ENCODE measurements at places on chromosomes 2 and 18.

DNA sequence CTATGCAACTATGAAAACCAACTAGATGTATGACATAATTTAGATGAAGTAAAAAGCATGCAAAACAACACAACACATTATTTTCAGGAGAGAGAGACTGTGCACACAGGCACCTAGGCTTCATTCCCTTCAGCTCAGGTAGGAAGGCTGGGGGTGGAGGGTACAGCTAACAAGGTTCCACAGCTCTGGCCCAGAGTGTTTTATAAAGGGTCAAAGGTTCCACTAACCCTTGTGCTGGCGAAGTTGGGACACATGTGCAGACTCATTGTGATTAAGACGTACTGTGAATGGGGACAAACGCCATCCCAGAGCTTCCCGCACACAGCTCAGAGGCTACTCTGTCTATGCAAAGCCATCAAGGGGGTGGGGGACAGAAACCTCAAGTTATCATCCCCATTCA, 19.1 kb downstream of the CCDC93 start:
- DNase-seq, result no peak

GRCh38 chr2:217314021-217314460, 454.2 kb upstream of the TNP1 start:
- DNase-seq, result no peak

- no peak for DNase-seq
These were observed 40.5 kb upstream of the ITPRID2 start for GRCh38 chr2:181850936-181851560.

GRCh38 chr2:236946871-236947270, 138.8 kb upstream of the COPS8 start:
- no peak for DNase-seq

Data from urothelium cell line (cell line).